ENCODE measurements at places on chromosomes 16 and 17.

DNA sequence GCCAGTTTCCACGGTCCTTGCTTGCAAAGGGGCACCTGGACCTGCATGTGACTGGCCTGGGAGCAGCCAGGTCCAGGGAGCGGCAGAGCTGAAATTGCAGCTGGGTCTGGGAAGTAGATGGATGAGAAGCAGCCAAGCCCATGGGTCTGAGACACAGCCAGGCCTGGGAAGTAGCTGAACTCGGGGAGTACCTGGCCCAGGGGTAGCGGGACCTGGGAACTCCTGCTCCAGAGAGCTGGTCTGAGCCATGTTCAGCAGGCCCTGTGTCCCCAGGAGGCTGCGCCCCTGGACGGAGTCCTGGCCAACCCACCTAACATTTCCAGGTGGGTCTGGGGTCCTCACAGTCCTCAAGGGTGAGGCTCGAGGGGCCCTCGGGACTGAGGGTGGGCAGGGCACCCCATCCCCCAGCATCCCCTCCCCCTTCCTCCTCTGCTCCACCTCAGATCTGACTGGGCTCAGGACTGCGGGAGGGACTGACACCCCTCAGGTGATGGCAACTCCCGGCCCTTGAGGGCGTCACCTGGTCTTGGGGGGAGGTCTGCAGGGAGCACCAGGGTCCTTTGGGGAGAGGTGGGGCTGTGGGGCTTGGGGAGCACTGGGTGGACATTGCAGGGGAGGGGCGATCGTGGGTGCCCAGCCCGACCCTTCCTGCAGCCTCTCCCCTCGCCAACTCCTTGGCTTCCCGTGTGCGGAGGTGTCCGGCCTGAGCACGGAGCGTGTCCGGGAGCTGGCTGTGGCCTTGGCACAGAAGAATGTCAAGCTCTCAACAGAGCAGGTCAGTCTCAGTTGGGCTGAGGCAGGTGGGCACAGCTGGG, 3.0 kb downstream of the MSLN start:
- DNase-seq, result no peak

GRCh38 chr16:19881783-19882182, 2.9 kb downstream of the GPRC5B start:
- no peak for DNase-seq

- DNase-seq, result no peak
Observed at GRCh38 chr17:65173284-65173793, 36.2 kb downstream of the RGS9 start.

GRCh38 chr16:24821129-24821528, 24.6 kb upstream of the SLC5A11 start:
- no peak for DNase-seq

DNA sequence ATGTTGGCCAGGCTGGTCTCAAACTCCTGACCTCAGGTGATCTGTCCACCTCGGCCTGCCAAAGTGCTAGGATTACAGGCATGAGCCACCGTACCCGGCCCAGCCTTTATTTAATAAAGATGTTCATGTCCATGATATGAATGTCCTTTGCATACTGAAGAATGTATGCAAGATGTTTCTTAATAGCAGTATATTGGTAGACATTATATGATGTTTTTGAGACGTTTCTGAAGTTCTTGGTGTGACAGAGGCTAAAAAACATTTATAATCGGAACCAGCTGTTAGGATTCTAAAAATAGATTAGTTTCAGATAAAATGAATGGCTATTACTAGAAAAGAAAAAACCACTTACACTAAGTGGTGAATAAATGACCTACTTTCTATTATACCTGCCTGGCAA, 11.8 kb downstream of the PDZD9 start:
- no peak for DNase-seq

- no peak for DNase-seq
Observed at GRCh38 chr17:76528528-76529223, 8.8 kb downstream of the CYGB start.

DNA sequence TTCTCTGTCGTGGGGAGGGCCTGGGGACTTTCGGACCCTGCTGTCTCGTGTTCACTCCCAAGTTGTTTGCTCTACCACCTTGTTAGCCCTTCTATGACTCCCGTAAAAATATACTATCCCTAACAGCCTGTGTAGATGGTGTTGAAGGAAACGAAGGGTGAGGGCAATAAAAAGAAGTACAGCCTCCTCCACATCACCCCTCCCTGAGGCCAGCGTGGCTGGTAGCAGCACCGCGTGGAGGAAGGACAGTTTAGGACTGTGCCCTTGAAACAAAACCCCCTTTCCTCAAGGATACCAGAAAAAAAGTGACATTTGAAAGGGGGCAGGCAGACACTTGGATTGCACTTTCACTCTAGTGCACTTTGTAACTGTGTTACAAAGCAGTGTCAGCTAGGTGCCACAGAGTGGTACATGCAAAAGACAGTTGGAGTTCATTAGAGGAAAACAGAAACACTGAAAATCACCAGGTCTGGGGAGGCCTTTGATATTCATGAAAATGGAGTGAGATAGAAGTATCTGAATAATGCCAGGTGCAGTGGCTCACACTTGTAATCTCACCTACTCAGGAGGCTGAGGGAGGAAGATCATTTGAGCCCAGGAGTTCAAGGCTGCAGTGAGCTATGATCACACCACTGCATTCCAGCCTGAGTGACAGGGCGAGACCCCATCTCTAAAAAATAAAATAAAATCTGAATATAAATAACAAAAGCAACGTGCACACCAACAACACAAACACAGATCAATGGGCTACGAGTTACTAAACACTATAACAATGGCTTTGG, 53.8 kb downstream of the TBX4 start:
- DNase-seq, result no peak

DNA sequence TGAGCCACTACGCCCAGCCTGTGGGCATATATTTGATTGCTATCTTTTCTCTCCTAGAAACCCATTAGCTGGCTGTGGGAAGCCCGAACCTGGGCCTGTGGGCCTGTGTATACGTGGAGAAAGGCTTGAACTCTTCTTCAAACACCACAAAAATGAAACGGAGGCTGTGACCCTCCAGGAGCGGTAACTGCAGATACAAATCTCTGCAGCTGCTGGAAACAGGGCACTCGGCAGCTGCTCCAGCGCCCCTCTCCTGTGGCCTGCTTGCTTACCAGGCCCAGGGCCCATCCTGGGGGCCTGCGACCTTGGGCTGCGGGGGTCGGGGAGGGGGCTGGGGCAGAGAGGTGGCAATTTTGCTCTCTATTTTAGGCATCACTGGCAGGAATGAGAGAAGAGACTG, 28.0 kb upstream of the MTSS2 start:
- DNase-seq, result no peak

DNA sequence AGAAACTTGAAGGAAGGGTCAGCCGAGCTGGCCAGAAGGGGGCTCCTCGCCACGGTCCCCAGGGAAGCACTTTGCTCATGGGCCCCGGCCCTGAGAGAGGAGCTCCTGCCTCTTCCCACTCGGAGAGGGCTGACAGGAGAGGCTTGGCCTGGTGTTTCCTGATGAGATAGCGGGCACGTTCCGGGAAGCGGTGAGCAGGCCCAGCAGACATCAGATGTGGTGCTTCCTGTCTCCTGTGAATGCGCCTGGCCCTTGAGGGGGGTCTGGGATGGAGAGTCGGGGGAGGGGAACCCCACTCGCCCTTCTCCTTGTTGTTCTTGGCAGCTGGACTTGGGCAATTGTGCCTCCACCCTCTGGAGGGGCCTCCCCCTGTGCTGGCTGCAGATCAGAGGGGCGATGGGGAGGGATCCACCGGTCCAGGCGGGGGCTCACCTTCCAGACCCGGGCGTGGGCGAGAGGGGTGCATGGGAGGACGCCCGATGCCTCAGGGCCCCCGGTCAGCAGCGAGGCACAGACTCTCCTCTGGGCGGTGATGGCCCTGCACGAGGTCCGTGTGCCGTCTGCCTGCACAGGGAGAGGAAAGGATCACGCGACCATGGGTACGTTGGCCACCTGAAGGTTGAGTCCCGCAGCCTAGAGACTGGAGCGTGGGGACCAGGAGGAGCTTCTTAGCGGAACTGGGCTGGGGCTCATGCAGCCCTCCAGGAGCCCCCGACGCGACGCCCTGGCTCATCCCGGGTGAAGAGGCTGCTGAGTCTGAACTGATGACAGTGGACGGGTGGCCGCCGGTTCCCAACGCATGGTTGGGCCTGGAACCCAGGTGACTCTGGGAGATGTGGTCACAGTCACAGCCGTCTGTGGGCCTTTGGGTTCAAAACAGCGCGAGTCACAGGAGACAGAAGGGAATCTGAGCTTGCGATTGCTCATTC, 25.4 kb downstream of the METRNL start:
- DNase-seq, result no peak

DNA sequence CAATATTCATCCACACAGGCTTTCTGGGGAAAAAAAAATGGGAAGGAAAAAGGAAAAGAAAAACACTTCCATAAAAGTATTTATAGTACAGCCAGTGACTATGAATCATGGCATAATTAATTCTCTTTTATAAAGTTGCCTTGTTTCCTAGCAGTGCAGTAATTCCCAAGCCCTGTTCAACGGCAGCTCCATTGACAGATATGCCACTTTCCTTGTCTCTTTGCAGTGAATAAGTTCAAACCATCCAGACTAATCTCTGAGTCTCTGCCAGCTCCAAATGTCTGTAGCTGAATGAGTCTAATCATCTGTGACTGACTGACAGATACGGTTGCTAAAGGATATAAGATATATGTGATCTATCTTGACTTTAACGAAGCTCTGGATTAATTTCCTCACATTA, 52.9 kb upstream of the KCNJ16 start:
- no peak for DNase-seq

DNA sequence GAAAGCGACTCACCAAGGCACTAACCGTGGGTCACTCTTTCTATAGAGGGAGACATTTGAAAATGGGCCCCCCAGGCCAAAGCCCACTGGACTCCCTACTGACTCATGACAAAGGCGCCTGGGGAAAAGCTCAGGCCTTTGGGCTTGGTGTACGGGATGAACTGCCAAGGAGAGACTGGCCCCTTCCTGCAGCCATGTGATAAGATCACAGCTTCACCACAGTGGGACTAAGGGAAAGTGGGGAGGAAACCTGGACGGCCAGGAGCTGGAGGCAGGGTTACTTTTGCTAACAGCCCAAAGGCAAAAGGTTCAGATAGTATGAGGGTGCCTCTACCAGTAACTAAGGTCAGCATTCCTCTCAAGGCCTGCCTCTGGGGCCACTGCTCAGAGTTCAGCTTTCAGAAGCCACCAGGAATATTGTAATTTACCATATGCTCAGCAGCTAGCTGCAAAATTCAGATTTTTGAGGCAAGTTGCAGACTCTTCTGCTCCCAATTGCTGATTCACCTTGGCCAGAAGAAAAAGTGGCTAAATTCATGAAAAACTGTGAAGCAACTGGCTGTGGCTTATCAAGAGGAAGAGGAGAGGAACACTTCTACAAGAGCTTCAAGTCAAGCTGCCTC, 37.1 kb upstream of the SLC25A19 start:
- no peak for DNase-seq

DNA sequence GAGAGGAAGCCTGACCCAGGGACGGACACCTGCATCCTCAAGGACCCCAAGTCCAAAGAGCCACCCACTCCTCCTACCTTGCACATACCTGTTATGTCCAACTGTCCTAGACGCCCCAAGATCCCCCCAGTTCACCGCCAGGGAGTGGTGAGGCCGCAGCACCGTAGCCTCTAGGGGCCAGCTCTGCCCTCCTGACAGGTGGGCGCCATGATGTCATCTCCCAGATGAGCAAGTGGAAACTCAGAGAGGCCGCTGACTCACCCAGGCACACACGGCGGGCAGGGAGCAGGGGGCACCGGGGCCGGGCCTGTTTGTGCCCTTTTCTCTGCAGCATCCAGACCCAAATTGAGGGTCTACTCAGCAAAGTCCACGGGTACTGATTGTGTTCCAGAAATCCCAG, 4.8 kb upstream of the ZNF469 start:
- DNase-seq, result no peak

DNA sequence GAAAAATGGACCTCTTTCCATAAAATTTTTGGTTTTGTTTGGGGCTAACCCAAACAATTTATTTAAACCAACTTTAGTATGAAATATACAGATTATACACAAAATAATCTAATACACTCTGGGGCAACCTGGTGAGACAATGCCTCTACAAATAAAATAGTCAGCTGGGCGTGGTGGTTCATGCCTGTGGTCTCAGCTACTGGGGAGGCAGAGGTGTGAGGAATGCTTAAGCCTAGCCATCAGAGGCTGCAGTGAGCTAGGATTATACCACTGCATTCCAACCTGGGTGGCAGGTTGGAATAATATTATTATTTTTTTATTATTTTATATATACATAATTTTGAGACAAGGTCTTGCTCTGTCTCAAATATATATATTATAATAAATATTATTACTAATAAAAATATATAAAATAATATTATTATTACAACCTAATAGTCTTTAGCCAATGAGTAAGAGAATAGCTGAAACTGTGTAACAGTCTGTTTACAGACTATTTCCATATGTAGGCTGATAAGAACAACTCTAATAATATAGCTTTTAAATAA, 50.5 kb downstream of the GLG1 start:
- no peak for DNase-seq

DNA sequence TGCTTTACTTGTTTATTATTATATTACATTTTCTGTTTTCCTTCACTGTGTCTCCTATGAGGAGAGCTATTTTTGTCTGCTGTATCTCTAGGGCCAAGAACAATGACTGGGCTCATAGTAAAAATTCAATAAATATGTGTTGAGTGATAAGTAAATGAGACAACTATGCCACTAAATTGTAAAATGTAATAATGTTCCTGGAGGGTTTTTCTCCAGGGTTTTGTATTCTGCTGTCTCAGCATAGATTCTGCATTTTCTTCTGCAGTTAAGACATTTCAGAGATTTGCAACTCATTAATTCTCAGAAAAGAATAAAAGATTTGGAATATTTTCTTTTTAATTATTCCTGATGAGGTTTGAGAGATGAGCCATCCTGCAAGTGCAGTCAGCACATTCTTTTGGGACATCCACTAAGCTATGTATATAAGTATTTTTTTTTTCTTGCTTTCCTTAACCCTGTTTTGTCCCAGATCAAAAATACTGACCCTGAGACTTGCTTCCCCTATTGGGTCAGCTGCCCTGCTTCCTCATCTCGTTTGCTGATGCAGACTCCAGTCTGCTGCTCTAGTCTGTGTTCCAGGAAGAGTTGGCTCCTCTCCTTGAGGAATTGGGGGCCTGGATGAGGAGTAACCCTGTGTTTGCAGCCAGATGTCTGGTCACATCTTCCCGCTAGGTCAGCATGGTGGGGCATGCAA, 122.9 kb downstream of the ABCA8 start:
- DNase-seq, result no peak
